ENCODE measurements at places on chromosomes 6 and 20.

DNA sequence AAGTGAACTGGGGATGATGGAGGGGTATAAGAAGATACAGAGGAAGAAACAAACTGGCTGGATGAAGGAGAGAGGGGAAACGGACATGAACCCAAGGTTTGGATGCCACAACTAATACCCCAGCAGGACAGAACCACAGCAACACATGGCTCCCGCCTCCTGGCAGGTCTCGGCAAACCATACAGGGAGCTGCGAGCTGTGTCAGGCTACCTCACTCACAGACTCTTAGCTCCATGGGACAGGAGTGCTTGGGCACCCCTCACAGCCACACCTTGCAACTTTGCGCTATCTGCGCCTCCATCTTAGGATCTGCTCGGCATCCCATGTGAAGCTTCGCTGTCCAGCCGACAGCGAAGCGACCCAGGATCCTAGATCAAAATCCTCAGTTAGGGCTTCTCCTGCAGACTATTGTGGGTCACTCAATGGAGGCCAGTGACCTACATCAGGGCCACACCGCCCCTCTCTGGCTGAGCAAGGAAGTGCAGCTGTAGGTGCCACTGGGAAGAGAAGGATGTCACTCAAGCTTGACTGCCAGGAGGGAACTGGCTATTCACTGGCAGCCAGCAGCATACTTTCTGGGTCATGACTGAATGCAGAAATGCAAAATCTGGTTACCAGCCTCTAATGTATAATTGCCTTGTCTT, 174.4 kb upstream of the RIN2 start:
- peak; percentile 73 for DNase-seq

GRCh38 chr20:63628246-63628975, 1.5 kb upstream of the GMEB2 start:
- peak; percentile 75 for DNase-seq

DNA sequence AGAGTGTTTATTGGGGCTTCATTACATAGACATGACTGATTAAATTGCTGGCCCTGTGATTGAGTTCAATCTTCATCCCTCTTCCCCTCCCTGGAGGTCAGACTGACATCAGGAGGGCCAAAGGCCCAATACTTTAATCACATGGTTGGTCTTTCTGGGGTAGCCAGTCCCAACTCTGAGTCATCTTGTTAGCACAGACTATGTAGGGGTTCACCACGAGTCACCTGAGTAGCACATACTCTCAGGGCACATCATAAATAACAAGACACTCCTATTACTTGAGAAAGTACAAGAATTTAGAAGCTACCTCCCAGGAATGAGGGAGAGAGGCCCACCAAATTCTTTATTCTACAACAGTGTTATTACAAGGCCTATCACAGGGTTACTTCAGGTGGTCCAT, 11.3 kb downstream of the GINS1 start:
- DNase-seq, result no peak

GRCh38 chr6:158160932-158161539, 7.0 kb downstream of the SERAC1 start:
- no peak for DNase-seq

GRCh38 chr6:3776881-3777507, 25.5 kb upstream of the PXDC1 start:
- DNase-seq, result peak; percentile 27

GRCh38 chr6:20117474-20117873, 94.8 kb downstream of the MBOAT1 start:
- no peak for DNase-seq

- DNase-seq, result no peak
Measured at GRCh38 chr6:168100011-168100802, 21.2 kb upstream of the FRMD1 start.

DNA sequence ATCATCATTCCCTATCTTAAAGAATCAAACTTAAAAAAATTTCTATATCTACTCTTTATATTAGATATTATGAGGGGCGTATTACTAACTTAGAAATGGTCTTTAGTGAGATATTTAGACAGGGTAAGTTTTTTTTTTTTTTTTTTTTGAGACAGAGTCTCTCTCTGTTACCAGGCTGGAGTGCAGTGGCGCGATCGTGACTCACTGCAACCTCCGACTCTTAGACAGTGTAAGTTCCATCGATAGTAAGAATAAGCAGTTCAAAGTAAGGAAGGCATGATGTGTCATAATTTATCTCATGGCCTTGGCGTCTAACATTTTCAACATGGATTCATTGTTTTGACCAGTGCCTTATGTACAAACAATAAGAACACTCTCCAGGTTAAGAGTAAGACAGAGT, 72.4 kb downstream of the MLIP start:
- DNase-seq, result no peak

- no peak for DNase-seq
Measured at GRCh38 chr20:52056203-52057062, 135.1 kb downstream of the ZFP64 start.

DNA sequence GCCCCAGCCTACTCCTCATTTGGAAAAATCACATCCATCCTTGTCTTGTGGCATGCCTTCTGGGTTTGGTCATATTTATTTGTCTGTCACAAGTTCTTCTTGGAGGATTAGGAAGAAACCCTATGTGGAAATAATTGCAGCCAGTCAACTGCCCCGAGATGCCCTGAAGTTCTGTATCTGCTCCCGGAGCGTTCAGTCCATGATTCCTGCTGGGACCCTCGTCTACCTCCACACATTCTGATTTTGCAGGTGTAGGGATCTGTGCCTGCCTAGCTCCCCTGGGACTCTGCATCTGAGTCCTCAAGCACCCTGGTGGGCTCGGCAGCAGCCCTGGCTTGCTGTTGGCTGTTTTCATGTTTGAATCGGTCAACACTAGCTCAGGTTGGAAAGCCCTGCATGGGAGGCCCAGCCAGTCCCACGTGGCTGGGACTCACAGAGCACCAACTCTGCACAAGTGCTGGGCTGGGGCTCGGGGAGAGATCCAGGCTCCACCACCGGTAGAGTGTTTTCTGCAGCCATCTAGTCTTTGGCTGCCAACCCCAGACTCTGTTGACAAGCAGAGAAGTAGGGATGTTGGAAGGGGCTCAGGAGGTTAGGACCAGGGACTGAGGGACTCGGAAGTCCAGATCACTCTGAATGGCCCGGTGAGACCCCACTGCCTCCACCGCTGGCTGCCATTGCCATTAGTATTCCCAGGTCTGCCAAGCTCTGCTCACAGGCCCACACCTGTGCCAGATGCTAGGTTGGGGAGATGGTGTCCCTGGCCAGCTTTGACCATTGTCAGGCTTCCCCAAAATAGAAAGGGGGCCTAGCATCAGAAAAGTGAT, 183.5 kb upstream of the CST7 start:
- DNase-seq, result no peak

DNA sequence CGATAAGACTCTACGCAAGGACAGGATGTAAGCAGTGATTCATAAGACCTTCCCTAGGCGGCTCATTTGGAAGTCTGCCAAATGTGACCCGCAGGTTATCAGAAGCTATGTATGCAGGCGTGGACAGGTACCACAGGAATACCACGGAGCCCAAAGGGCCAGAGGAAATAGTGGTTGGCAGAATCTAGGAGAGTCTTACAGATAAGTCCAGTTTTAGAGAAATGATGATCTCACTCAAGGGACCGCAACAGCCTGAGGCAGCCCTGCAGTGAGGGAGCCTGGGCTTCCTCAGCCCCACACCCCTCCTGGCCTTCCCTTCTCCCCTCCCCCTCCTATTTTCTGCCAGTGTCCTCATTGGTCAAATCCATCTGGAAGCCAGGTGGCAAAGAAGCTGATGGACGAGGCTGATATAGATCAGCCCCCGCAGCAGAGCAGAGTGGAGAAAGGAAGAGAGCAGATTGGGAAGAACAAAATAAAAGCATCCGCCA, 110.6 kb downstream of the FNDC1 start:
- DNase-seq, result no peak

DNA sequence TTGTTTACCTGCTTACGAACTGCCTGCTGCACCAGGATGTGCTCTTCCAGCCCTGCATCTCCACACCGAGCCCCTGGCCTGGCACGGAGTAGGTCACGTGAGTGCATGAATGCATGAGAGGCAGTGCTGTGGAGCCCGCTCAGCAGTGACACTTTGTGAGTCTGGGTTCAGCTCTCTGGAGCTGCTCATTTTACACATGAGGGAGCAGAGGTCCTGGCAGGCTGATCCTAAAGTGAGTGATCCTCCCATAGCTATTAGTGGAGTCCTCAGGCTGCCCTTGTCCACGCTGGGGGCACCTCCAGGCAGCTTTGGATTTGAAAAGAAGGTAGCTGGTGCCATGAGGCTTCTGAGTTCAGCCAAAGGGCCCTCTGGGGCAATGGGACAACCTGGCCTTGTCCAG, 64.2 kb downstream of the EDN3 start:
- no peak for DNase-seq

DNA sequence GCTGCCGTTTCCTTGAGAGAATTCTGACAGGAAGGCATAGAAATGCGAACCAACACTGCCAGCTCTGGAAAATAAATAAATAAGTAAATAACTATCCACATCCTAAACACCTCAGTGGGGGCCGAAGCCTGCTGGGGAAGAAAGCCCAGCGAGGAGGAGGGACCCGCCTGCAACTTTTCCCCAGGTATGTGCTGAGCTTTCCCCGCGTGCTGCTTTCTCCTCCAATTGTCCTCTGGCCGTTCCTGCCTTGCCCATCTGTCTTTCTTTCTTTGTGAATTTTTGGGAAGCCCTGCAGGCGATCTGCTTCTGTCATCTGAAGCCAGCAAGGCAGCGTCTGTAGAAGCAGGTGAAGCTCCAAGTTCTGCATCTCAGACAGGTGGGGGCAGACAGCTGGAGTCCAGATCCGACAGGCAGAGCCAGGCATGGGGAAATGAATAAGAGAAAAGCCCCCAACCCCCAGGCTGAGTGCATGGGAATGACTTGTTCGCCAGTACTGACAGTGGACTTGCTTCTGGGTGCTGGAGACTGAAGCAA, 49.2 kb upstream of the IL17A start:
- no peak for DNase-seq

DNA sequence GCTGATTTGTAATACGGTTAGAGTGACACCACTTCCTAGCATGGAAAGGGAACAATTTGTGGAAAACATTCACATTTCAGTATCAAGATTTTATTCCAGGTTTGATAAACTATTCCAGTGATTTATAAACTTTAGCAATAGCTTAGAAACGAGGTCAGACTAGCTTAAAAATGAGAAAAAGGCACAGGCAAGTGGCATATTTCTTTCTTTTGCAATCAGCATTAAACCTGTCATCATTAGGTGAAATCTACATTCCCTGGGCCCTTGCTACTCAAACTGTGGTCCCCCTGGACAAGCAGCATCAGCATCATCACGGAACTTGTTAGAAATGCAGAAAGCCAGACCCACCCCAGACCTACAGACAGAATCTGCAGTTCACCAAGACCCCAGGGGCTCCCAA, 29.9 kb downstream of the TBC1D7 start:
- no peak for DNase-seq

DNA sequence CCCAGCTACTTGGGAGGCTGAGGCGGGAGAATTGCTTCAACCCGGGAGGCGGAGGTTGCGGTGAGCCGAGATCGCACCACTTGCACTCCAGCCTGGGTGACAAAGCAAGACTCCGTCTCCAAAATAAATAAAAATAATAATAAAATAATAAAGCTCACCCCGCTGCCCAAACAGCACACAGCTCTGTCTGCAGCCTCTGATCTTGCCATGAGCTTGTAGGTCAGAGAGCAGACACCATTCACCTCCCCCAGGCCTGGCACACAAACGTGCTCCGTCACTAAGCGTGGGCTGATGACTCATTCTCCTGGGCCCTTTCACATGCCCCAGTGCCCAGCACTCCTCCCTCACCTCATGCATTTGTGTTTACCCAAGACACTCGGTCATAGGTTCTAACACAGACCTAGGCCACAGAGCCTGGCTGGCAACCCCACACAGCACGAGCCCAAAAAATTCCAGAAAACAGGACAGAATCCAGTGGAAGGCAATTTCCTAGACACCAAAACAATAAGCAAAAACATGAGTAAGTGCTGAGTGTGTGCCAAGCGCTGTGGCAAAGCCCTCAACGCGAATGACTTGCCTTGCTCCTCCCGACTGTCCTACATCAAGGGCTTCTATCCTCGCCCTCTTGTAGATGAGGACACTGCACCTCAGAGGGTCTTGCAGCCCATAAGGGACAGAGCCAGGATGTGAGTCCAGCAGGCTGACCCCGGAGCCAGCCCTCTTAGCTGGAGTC, 18.0 kb downstream of the ATP9A start:
- no peak for DNase-seq

DNA sequence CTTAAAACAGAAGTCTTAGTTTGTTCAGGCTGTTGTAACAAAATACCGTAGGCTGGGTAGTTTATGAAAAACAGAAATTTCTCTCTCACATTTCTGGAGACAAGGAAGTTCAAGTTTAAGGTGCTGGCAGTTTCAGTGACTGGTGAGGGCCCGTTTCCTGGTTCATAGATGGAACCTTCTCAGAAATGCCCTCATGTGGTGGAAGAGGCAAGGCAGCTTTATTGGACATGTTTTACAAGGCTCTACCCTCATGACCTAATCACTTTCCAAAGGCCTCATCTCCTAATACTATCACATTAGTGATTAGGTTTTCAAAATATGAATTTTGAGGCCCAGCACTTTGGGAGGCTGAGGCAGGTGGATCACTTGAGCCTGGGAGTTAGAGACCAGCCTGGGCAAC, 2.4 kb downstream of the HEBP2 start:
- DNase-seq, result no peak
